ENCODE measurements at places on chromosomes 6 and 20.

- no peaks in the 10 kb centered on the region for H3K27me3 ChIP-seq
- no peak overlapping the region for H3K4me3 ChIP-seq
- H3K4me1 ChIP-seq = no peaks in the 10 kb centered on the region
- H3K36me3 ChIP-seq = no peaks in the 10 kb centered on the region
Measured at GRCh38 chr6:49202924-49203536, 260.0 kb downstream of the MMUT start.

DNA sequence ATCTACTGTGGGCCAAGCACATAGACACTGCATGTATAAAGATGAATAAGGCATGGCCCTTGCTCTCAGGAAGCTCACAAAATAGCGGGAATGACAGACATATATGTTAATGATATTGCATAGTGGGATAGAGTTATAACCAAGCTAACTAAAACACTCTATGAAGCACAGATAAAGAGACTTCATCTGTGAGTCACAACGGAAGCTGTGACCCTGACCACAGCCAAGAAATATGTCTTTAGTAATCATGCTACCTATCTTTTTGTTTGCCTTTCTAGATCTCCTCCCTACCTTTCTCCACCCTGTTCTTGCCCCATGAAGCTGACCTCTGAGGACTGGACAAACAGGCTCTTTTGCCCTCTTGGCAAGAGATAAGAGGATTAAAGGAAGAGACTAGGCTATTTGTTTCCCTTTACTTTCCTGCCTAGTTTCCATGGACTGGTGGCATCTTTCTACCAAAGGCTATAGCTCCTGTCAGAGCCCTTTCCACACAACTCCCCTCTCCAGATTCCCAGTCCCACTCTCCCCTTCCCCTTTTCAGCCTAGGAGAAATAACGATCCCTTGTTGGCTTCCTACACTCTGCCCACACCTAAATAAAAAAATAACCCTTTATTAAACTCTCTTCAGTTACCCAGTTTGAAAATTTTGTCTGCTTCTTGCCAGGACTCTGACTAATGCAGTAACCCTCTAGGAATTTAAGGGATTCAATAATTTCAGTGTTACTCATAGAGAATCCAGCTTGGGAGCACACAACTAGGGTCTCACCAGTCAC is 504.9 kb upstream of the MARCKS start:
- H3K27me3 ChIP-seq = peaks cover 4% of the 10 kb centered on the region
- no peak overlapping the region for H3K27ac ChIP-seq
- no peak for DNase-seq
- H3K4me1 ChIP-seq = no peaks in the 10 kb centered on the region
- no peaks in the 10 kb centered on the region for H3K36me3 ChIP-seq
- H3K4me3 ChIP-seq = no peak overlapping the region

- no peak for DNase-seq
- H3K4me1 ChIP-seq = peaks cover 17% of the 10 kb centered on the region
- H3K36me3 ChIP-seq = peaks cover 16% of the 10 kb centered on the region
- no peak overlapping the region for H3K4me3 ChIP-seq
Measured at GRCh38 chr6:111667931-111668330, 62.3 kb upstream of the TRAF3IP2 start.

GRCh38 chr20:43408848-43409576 is 48.7 kb upstream of the SRSF6 start:
- peaks cover 2% of the 10 kb centered on the region for H3K36me3 ChIP-seq
- no peak overlapping the region for H3K27ac ChIP-seq

DNA sequence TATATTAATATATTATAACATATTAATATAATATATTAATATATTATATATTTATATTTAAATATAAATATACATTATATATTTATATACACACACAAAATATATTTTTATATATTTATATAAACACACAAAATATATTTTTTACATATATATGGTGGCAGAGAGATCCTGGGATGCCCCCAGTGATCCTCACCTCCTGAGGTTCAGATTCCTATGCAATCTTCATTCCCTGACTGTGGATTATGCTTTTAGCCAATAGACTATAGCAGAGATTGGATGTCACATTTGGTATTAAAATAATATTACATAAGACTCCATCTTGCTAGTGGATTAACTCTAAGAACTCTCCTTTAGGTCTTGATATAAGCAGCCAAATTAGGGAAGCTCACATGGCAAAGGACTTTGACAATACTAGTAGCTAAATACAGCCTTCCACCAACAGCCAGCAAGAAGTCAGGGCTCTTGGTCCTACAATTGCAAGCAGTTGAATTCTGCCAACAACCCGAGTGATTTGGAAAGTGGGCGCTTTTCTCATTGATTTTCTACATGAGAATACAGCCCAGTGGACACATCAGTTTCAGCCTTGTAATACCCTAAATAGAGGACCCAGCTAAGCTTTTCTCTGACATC is 681.0 kb downstream of the C6orf118 start:
- no peak overlapping the region for H3K4me3 ChIP-seq
- no peak overlapping the region for H3K27ac ChIP-seq
- no peaks in the 10 kb centered on the region for H3K27me3 ChIP-seq
- no peaks in the 10 kb centered on the region for H3K4me1 ChIP-seq
- no peak for DNase-seq
- H3K36me3 ChIP-seq = no peaks in the 10 kb centered on the region

DNA sequence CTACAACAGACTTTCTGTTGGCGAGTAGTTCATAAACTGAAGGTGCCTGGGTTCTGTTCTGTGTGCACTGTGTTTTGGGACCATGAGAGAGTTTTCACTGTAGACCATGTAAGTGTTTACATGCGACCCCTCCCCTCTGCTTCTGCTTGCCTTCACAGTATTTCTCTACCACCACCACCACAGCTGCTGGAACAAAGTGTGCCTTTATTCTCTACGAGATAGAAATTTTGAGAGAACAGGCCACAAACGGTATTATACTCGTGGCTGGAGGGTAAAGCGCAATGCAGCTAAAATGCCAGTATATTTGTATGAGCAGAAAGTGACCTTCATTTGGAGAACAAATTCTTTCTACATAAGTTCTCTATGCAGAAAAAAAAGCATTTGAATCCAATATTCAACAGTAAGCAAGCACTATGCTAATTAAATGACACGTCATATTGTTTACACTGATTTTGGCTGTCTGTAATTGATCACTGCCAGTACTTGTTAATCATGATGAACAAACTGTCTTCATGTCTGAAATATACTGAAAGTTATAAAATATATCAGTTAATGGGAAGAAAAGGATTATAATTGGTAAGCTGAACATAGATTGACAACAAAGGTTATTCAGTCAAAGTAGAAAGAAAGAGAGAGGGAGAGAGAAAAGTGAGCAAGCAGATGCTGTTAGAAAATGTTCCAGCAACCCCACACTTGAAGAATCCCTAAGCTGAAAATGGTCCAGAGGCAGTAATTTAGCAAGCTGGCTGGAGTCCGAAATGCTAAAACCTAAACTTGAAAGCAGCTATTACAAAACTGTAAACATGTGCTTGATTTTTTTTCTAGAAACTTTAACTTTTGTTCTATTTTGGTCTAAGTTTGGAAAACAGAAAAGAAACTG is 8.8 kb downstream of the CLDN20 start:
- H3K4me3 ChIP-seq = no peak overlapping the region
- peaks cover 7% of the 10 kb centered on the region for H3K36me3 ChIP-seq
- no peak for DNase-seq
- H3K27me3 ChIP-seq = no peaks in the 10 kb centered on the region
- H3K4me1 ChIP-seq = peaks cover 15% of the 10 kb centered on the region

DNA sequence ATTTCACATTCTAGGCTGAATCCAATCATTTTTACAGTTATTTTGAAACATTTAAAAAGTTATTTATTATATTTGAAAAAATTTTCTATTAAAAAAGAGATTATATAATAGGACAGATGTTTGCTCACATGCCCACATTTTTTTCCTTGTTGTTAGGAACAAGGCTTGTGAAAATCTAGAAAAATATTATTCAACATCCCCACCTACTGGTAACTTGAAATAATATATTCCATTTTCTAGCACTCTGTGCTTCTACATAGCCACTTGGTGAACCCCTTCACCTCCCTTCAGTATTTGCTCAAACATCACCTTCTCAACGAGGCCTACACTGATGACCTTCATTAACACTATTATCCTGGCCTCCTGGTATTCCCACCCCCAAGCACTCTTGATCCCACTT is 18.3 kb upstream of the GPRC6A start:
- H3K27me3 ChIP-seq = peaks cover 19% of the 10 kb centered on the region
- DNase-seq = no peak
- H3K36me3 ChIP-seq = no peaks in the 10 kb centered on the region
